Placental pericyte (primary cell): ENCODE measurements at places on chromosomes 16 and 17. TPM values are rescaled to one million over a fixed set of nuclear protein-coding genes. Genes with fewer than 3 reads are reported as not detected.

Gene ARL5C
- total RNA-seq = not detected in 2 replicates

Gene PLA2G10
- total RNA-seq = not detected in 2 replicates

Gene KRTAP16-1
- total RNA-seq = not detected in 2 replicates

Gene SLC6A4
- total RNA-seq = not detected in 2 replicates

Gene HEXD
- 6.0 and 12.0 TPM in 2 replicates for total RNA-seq

Gene EIF3CL
- total RNA-seq = 107 and 141 TPM in 2 replicates

Gene SDK2
- under 0.01 and 0.14 TPM in 2 replicates for total RNA-seq

Gene TMEM88
- 1.4 and 10.7 TPM in 2 replicates for total RNA-seq

Gene CHD9
- 48.6 and 69.3 TPM in 2 replicates for total RNA-seq

Gene CPNE7
- total RNA-seq = 25.6 and 44.9 TPM in 2 replicates

Gene KRT36
- 0.22 TPM in 1 of 2 replicates, not detected in the other for total RNA-seq

Gene TGFB1I1
- 106 and 170 TPM in 2 replicates for total RNA-seq

Gene TMEM238L
- total RNA-seq = not detected in 2 replicates

Gene NPIPB9
- 1.8 and 3.7 TPM in 2 replicates for total RNA-seq

Gene TBX2
- total RNA-seq = 42.5 and 102 TPM in 2 replicates

Gene CLEC3A
- total RNA-seq = not detected in 2 replicates

Gene CMC2
- total RNA-seq = 15.8 and 81.7 TPM in 2 replicates

Gene C17orf78
- not detected in 2 replicates for total RNA-seq

Gene TMC7
- 0.22 and 0.43 TPM in 2 replicates for total RNA-seq
